Activated naive CD4-positive, alpha-beta T cell (primary cell): ENCODE measurements at places on chromosomes 1 and 21.

DNA sequence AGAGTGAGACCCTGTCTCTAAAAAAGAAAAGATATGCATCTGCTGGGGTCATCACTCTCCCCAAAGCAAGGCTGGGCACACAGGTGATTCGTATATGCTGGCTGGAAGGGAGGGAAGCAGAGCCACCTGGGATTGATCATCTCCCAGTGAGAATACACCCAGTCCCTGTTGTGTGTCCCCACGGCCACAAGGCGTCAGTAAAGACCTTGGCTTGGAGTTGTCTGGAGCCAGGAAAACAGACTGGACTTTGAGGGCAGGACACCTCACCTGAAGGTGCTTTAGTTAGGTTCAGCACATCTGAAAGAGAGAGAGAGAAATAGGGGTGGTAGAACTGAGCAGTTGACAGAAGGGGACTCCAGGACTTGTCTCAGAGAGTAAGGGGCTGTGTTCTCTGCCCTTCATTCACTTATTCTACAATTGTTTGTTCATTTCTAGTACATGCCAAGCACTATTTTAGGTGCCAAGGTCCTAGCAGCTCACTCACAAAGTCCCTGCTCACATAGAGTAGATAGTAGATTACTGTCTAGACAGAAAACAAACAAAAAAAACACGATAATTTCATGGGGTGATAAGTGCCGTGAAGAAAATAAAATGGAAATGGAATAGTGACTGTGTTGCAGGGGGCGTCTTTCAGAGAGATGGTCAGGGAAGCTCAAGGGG lies 13.5 kb downstream of the CITED4 start:
- DNase-seq, result no peak

DNA sequence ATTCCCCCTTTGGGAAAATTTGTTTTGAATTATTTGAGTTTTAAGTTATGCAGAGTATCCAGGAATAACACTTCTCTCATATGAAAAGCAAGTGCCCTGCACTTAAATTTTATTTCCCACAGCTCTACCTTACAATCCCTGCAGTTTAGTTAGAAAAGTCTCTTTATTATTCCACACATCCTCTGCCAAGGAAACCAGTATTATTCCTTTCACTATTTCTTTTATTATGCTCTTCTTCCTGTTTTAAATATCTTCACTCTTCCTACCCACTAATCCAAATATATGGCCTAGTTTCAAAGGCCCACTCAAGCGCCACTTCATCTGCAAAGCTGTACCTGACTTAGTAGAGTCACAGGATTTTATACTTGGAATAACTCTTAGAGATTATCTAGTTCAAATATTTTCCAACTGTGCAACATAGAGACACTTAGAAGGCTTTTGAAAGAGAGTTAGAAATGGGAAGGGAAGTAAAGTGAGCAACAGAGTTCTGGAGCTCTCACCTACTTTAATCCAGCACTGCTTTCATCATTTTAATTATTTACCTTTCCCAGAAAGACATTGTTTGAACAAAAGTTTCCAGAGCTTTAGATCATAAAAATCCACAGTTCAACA lies 97.2 kb upstream of the LYPLAL1 start:
- DNase-seq, result no peak

- no peak for DNase-seq
Observed at GRCh38 chr1:17293681-17294425, 14.1 kb upstream of the PADI4 start.

GRCh38 chr1:228303596-228303995 lies 95.8 kb downstream of the OBSCN start:
- no peak for DNase-seq
